ENCODE measurements at places on chromosomes 1 and 21.

GRCh38 chr21:38538353-38538752, 40.1 kb upstream of the ERG start:
- no peak for DNase-seq

DNA sequence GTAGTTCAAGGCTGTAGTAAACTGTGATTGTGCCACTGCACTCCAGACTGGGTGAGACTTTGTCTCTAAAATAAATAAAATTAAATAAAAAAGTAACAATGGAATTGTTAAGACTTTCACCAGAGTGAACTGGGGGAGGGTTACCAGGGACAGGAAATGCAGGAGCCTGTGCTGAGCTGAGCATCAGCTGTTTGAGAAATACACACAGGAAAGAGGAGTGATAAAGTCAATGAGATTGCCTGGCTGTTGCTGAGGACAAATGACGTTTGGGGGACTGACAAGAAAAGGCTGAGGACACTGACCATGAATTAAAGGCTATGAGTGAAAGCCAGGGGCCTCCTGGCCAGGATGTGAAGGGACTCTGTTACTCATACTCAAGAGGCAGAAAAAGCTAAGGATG, 226.3 kb downstream of the SETD4 start:
- no peak for DNase-seq

GRCh38 chr21:45763506-45763905, 120.0 kb downstream of the PCBP3 start:
- DNase-seq: no peak

- no peak for DNase-seq
Measured at GRCh38 chr1:54865238-54866073, 21.5 kb downstream of the DHCR24 start.

GRCh38 chr1:78617615-78618026, 2.6 kb upstream of the IFI44L start:
- DNase-seq: peak; percentile 16

- DNase-seq: no peak
Measured at GRCh38 chr1:180611016-180611930, 20.5 kb upstream of the XPR1 start.

- no peak for DNase-seq
Measured at GRCh38 chr1:245154429-245155271, at the start of gene KIF26B. KIF26B (plus strand) TSS chr1:245154985; CDS start chr1:245155425, 440 bp downstream.

GRCh38 chr1:84504580-84505492, 1.4 kb upstream of the SPATA1 start:
- DNase-seq: no peak

All from stimulated activated CD4-positive, alpha-beta T cell treated with anti-CD3 and anti-CD28 coated beads, Interleukin-1b, Interleukin-23, amount 100 ng/mL, for 1 hour (primary cell).